Vagina (tissue), 2 donors: ENCODE measurements at places on chromosomes 16 and 17.

DNA sequence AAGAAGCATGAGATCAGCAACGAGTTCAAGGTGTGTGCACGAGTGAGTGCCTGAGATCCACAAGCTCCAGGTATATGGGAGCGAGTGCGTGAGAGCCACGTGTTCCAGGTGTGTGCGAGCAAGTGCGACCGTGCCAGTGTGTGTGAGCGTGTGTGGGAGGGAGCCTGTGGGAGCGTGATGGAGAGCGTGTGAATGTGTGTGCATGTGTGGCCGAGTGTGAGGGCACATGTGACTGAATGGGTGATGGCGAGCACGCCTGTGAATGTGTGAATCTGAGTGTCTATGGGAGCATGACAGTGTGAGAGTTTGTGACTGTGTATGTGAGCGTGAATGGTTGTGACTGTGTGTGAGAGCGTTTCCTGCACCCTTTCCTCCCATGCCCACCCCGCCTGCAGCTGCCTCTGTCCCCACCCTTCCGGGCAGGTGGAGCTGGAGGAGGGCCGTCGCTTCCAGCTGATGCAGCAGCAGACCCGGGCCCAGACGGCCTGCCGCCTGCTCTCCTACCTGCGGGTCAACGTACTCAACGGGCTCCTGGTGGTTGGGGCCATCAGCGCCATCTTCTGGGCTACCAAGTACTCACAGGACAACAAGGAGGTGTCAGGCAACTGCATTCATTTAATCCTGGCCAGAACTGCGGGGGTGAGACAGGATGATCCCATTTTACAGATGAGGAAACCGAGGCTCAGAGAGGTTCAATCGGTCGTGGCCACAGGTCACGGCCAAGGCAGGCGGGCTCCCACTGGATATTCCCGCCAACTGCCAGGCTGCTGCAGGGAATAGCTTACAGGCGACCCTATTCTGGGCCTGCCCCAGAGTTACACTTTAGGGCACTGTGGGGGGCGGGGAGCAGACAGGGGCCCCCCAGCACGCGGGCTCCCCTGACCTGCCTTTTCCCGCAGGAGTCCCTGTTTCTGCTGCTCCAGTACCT is 3.7 kb downstream of the TMC8 start:
- no peak for DNase-seq

DNA sequence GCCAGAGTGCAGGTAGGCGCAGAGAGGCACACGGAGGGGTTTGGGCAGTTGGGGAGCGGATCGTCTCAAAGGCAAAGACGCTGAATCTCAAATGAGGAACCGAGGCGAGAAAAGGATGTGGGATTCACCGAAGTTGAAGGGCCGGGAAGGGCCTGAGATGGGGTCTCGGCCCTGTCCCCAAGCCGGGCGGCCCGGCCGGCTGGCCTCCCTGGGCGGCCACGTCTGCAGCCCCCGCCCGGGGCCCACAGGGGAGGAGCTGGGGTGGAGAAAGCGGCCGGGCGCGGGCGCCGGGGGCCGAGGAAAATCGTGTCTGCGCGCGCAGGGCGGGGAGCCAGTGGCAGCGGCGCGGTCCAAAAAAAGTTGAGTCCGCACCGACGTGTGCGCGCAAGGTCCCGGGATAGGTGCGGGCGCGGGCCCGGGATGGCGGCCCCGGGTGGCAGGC is 458 bp downstream of the SLC12A4 start:
- DNase-seq: no peak

GRCh38 chr16:57588831-57589230 is 39.6 kb upstream of the ADGRG1 start:
- DNase-seq: peak; percentile 43

GRCh38 chr17:39647256-39647655 is 10.3 kb downstream of the STARD3 start:
- DNase-seq: no peak

DNA sequence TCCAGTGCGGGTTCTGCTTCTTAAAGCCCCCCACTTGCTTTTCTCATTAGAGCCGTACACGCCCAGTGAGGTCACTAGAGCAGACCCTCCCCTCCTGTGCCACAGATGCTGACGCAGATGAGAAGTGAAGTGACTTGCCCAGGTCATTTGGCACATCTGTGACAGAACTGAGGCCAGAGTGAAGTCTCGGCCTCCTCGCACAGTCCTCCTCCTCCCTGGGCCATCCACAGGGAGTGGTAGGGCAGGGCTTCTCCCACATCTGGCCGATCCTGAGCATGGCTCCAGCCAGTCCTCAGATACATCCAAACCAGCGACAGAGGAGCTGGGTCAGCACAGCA is 15.3 kb upstream of the TBX2 start:
- no peak for DNase-seq

GRCh38 chr17:41571561-41572434 is at the start of gene KRT9:
KRT9 (minus strand) TSS chr17:41572059; CDS start chr17:41571992, 67 bp downstream.
- DNase-seq: no peak

GRCh38 chr16:49442805-49443204 is 69.2 kb downstream of the C16orf78 start:
- DNase-seq: no peak

DNA sequence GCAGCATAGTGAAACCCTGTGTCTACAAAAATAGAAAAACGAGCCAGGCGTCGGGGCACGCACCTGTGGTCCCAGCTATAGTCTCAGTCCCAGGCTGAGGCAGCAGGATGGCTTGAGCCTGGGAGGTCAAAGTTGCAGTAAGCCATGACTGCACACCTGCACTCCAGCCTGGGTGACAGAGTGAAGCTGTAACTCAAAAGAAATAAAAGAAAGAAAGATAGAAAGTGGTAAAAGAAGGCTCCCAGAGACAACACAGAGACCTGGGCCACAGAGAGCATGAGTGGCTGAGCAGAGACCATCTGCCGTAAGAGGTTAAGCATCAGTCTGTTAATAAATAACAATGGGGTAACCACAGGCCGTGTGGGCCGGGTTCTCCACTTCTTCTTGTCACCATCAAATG is 15.3 kb upstream of the HEXD start:
- no peak for DNase-seq

GRCh38 chr17:67990909-67991308 is 5.4 kb downstream of the C17orf58 start:
- no peak for DNase-seq
